ENCODE measurements at places on chromosomes 6 and 20. TPM values are rescaled to one million over a fixed set of nuclear protein-coding genes. Genes with fewer than 3 reads are reported as not detected.

VGLL2 gene
- not detected for total RNA-seq

LIME1 gene
- 3.1 TPM for total RNA-seq

MGME1 gene
- total RNA-seq = 4.0 TPM

GINM1 gene
- total RNA-seq = 23.6 TPM

SLC35D3 gene
- 0.56 TPM for total RNA-seq

CALHM4 gene
- total RNA-seq = not detected

OR2B3 gene
- not detected for total RNA-seq

TRERF1 gene
- 0.94 TPM for total RNA-seq

CNR1 gene
- 0.56 TPM for total RNA-seq

RAET1L gene
- total RNA-seq = not detected

BCAS1 gene
- total RNA-seq = 0.85 TPM

CALHM6 gene
- not detected for total RNA-seq

GRCh38 chr6:52489881-52490280, 69.7 kb downstream of the EFHC1 start:
- no peak for DNase-seq

DNA sequence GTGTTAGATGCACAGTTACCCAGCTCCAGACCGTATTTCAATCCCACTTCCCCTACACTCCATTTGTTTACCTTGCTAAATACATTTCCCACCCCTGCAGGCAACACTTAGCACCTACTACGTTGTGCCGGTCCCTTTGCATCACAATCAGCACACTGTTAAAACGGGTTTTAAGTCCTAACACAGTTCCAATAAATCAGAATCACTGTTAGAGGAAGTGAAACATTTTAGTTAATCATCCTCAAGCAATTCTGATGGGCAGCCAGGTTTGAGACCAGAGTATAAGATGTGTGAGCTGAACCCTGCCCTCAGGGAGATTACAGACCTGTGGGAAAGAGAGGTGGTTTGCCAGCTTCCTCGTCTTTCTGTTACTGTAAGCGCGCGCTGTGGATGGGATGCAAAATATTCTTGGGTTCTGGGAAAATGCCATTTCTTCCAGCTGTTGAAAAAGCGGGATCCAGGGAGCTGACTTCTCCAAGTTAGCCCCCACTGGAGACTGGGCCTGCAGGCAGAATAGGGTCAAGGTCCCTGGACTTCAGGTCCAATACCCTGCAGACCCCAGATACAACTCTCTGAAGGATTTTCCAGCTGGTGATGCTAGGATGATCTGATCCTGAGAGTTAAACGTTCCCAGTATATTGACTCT, 3.1 kb downstream of the ZCCHC3 start:
- DNase-seq = no peak

GRCh38 chr6:162638931-162639574, 88.5 kb downstream of the PRKN start:
- no peak for DNase-seq

- DNase-seq = no peak
Observed at GRCh38 chr6:31940256-31940664, 5.6 kb upstream of the CFB start.

DNA sequence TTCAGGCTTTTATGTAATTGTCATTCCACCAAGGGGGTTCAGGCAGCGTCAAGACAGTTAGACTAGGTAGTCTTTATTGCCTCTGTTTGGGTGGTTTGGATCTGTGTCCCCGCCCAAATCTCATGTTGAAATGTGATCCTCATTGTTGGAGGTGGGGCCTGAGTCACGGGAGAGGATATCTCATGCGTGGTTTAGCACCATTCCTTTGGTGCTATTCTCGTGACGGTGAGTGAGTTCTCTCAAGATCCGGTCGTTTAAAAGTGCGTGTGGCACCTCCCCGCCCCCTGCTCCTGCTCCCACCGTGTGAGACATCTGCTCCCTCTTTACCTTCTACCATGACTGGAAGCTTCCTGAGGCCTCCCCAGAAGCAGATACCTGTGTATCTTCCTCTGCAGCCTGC, 51.3 kb upstream of the FOXC1 start:
- no peak for DNase-seq

DNA sequence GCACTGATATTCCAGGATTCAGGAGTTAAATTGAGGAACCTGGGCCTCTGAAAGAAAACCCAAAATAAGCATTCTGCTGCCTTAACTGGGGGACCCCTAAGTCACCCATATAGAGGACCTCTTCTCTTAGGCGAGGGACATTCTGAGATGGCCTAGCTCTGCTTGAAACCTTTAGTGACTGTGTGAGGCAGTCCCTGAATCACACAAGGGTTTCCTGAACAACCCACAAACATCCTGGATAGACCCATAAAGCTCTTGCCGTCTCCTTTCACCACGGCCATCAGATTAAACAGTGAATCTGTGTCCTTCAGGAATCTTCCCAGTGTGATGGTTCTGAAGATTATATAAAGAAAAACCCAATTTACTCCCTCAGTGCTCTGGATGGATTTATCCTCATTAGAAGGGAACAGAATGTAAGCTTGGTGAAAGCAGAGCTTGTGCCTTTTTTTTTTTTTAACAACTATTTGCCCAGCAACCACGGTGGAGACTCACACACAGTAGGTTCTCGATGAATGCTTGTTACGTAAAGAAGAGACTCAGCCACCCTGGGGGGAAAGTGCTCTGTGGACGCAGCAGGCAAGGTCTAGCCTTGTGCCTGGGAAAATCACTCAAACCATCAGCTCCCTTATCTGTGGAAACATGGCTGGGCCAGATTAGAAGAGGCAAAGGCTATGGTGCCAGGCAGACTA, 39.1 kb upstream of the SIRPG start:
- DNase-seq = no peak

- DNase-seq = no peak
Observed at GRCh38 chr6:151546941-151547659, 53.3 kb downstream of the CCDC170 start.

GRCh38 chr6:121201105-121201504, 133.2 kb downstream of the TBC1D32 start:
- DNase-seq = no peak

GRCh38 chr6:120805276-120805675, 529.0 kb downstream of the TBC1D32 start:
- no peak for DNase-seq

DNA sequence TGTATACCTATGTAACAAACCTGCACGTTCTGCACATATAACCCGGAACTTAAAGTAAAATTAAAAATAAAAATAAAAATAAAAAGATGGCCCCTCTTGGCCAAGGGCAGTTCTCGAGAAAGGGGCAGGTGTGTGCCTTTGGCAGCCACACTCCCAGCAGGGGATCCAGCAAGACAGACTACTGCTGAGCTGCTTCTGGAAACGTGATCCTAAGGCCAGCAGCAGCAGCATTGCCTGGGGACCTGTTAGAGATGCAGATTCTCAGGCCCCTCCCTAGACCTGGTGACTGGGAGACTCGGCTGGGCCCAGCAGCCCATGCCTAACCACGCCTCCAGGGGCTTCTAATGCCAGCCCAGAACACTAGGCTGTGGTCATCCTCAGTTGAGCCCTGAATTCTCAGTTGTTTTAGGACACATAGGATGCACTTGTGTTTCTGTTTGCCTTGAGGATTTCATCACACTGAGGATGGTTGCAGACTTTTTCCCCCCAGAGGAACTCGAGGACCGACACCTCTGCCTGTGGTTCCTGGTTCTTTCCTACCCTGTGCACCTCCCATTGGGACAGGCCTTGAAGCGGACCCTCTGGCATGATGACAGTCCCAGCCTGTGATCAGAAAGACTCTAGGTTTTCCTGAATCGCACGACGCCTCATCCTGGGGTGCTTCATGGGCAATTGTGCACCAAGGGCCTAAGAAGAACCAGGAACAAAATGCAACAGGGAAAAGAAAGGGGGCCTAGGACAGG, 105.9 kb downstream of the TOX2 start:
- DNase-seq = no peak

DNA sequence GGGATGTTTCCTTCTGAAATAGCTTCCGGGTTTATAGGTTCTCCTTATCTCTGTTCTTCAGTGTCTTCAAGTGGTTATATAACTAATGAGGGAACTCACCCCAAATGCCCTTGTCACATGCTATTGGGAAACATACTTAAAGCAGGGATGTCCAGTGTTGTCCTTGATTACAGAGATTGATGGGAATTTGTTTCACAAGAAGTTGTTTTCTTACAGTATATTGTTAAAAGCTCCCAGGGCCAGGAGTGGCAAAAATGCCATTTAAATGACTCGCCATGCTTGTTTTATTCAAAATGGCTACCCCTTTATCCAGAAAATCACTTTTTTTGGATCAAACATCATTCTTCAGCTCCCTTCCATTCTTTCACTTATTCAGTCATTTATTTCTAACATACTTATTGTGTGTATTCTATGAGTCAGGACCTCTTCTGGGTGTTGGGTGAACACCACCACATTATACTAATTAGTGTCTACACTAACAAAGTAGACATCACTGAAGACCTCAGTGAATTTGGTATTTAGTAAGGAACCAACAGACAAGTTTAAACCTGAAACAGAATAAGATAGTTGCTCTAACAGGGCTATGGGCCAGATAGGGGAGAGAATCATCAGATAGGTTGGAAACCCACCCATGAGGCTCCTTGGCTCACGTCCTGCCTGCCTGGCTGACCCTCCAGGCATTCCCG, 791.1 kb downstream of the MAFB start:
- DNase-seq = no peak

- no peak for DNase-seq
Observed at GRCh38 chr6:43742931-43743632, 26.9 kb upstream of the VEGFA start.

- DNase-seq = peak; percentile 6
Observed at GRCh38 chr6:31797588-31797987, 2.0 kb upstream of the VARS1 start.

GRCh38 chr6:16741112-16742016, 19.9 kb downstream of the ATXN1 start:
- no peak for DNase-seq

- peak; percentile 31 for DNase-seq
Observed at GRCh38 chr20:13008761-13009681, at the start of gene SPTLC3. Gene SPTLC3 (plus strand): TSS chr20:13008972. CDS start chr20:13009268, 296 bp downstream.

GRCh38 chr6:151690303-151690702, 117.2 kb upstream of the ESR1 start:
- no peak for DNase-seq

DNA sequence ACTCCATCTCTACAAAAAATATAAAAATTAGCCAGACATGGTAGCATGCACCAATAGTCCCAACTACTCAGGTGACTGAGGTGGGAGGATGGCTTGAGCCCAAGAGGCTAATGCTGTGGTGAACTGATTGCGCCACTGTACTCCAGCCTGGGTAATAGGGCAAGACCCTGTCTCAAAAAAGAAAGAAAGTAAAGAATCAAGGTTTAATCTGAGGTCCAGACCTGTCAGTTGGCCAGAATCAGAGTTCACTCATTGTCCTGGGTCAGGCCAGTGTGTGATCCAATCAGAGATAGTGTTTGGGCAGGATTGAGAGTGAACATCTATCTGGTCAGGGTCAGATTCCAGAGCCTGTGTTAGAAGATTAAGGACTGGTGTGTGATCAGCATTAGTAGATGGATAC, 15.5 kb downstream of the TMEM63B start:
- DNase-seq = no peak

GRCh38 chr6:158039178-158039557, 57.5 kb downstream of the SYNJ2 start:
- no peak for DNase-seq

GRCh38 chr20:25033924-25034300, 24.0 kb downstream of the ACSS1 start:
- no peak for DNase-seq

DNA sequence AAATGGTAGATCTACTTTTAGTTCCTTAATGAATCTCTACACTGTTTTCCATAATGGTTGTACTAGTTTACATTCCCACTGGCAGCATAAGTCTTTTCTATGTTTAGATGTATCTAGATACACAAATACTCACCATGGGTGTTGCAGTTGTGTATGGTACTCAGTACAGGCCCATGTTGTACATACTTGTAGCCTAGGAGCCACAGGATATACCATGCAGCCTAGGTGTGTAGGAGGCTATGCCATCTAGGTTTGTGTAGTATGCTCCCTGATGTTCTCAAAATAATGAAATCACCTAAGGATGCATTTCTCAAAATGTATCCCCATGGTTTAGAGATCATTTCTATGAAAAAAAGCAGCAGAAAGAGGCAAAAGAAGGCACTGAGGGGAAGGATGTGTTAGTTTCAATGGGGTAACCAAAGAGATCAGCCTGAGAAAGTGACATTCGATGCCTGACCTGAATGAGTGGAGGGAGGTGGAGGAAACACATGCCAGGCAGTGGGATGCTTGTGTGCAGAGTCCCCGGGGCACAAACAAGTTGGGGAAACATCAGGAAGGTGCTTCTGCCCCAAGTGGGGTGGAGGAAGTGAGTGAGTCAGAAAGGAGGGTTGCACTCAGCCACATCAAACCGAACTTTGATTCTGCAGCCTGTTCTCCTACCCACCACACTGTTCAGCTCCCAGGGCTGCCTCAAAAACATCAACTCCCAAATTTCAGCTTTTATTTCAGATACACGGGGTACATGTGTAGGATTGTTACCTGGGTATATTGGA, 191.2 kb downstream of the ZNF217 start:
- no peak for DNase-seq

DNA sequence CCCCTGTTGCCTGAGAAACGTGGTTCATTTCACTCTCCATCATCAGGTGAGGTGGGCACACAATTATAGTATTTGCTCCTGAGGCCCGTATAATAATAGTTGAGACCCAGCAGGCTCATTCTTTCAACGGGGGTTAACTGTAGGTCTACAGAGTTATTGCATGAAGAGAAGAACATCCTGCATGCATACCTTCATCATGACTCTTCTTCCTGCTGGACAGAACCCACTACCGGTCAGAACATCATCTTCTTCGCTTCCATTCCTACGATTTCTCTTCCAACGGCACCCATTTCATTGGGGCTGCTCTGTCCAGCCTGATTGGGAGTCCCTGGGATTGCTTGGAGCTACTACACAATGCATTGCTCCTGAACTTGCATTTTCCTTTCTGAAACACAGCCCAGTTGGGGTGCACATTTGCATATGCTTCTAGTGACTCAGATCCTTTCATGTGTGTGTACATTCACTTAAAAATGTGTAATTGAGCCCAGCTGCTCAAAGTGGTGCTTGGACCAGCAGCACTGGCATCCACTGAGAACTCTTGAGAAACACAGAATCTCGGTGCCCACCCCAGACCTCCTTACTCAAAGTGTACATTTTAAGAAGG, 57.4 kb downstream of the SLC24A3 start:
- DNase-seq = no peak

DNA sequence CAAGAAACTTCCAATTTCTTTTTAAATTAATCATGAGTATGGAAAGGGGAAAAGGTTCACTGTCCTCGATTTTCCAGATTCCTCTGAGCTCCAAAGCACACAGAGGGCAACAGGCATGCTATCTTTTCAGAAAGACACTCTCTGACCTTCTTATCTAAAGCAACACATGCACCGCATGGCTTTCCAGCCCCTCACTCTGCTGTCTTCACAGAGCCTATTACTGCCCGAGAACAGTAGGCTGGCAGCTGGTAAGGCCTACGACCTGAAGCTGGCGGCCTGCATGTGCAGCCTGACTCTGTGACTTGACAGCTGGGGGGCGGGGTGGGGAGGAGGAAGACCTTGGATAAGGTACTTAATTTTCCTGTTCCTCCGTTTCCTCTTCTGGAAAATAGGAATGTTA, 86.3 kb downstream of the ELOVL4 start:
- no peak for DNase-seq

GRCh38 chr20:24773751-24774201, 175.3 kb upstream of the CST7 start:
- DNase-seq = no peak

GRCh38 chr6:91509711-91510110, 922.8 kb upstream of the MAP3K7 start:
- no peak for DNase-seq

All from pancreas (tissue), 10 donors.